ENCODE measurements at places on chromosomes 11 and 22. TPM values are rescaled to one million over a fixed set of nuclear protein-coding genes. Genes with fewer than 3 reads are reported as not detected.

Gene PRAME
- 99.0 TPM for total RNA-seq

Gene GLYAT
- total RNA-seq = not detected

Gene MMP27
- total RNA-seq = not detected

Gene OR5AN1
- total RNA-seq = not detected

Gene BIK
- total RNA-seq = 2.1 TPM

Gene CPT1A
- 28.7 TPM for total RNA-seq

Data from A549 treated with Mapracorat at 1 μM for 4 hours (cell line).